ENCODE measurements at places on chromosomes 7 and 10. TPM values are rescaled to one million over a fixed set of nuclear protein-coding genes. Genes with fewer than 3 reads are reported as not detected.

DNA sequence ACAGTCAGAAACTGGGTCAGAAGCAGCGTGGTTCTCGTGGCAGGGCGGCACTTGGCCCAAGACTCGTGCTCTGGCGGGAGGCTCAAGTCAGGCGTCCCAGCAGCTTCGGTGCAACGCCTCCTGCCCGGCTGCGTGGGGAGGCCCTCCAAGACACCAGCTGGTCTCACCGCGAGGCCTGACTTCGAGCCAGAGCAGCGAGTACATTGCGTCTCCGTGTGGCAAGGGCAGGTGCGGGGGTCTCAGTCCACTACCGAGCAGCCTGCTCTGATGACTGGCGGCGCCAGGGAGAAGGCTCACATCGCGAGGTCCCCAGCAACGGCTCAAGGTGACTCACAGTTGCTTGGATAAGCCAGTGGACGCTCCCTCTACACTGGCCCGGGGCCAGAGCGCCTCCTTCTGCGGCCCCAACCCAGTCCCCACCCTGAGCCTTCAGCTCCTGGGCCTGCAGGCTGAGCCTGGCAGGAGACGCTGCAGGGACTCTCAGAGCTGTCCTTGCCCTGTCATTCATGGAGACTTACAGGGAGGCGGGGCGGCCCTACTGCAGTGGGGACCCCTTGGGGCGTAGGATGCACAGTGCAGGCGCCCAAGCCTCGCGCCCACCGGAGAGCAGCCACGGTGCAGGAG, 41.9 kb upstream of the PRKAR1B start:
- no peak for DNase-seq

GRCh38 chr7:110257673-110258072, 833.3 kb upstream of the LRRN3 start:
- DNase-seq = no peak

GRCh38 chr7:25297278-25297677, 69.0 kb upstream of the NPVF start:
- no peak for DNase-seq

DNA sequence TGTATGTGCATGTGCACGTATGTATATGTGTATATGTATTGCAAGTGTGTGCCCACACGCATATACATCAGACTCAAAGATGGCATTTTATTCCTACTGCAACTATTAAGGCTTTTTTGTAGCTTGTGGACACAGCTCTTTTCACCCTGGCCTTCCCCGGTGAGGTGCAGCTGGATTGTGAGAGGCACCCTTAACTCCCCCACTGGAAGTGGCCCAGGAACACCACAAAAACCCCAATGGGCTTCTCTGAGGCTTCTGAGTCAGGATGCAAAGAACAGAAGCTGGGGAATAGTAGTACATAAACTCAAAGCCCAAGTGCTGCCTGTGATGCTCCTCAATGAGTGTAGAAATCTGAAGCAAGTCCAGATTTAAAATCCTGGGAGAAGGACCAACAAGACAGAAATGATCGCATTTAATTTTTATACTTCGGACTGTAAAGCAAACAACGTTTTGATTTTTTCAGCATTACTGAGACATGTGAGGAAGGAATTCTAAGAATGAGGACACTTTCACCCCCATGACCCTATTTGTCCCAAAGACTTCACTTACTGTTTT, 369.2 kb upstream of the MGMT start:
- no peak for DNase-seq

- DNase-seq = no peak
Observed at GRCh38 chr10:47079204-47079580, 168.0 kb downstream of the PTPN20 start.

DNA sequence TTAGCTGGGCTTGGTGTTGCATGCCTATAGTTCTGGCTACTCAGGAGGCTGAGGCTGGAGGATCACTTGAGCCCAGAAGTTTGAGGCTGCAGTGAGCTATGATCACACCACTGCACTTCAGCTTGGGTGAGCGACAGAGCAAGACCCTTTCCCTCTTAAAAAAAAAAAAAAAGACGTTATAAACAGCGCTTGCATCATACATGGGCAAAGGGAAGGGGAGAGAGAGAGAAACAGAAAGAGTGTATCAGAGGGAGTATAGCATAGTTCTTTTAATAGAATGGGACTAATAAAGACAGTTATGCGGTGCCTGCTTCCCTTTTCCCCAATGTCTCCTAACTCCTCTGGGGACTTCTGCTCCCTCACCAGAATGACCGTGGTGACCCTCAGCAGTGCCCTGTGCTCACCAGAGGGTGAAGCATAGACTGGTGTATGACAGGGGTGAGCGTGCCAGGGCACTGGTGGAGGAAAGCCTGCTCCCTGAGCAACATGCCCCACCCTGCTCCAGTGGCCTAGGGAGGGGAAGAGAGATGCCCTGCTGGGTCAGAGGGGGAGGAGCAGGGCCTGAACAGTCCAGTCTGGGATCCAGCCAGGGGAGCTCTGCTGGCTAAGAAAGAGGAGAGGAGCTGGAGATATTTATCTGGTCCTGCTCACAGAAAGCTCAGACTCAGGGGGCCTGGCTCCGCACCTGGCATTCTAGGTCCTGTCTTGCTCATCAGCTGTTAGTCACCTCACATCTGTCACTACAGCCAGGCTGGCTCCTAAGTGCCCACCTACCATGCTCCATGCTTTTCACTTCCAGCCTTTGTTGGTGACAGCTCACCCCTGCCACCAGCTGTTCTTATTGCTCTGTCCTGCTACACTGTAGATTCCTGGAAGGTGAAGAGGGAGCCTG, 2.2 kb downstream of the PDZD7 start:
- no peak for DNase-seq

The STOX1 gene
- total RNA-seq = 11.7 TPM

The DHTKD1 gene
- total RNA-seq = 25.1 TPM

The URGCP gene
- 66.4 TPM for total RNA-seq

DNA sequence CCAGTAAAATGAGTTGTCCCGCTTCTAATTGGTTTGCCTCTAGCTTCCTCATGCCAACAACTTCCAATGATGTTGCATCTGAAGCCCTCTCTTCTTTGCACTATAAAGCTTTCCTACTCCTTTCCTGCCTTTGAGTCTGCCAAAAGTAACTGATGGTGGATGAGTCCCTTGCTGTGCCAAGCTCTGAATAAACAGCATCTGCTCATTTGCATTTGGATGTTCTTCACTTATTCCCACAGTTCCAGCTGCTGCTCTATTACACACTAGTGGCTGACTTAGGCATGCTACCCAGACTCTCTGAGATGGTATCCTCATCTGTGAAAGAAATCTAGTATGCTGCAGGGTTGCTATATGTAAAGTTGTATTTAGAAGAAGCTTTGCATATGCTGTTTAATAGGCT, 24.9 kb downstream of the SFR1 start:
- DNase-seq = no peak

The NAT16 gene
- total RNA-seq = not detected

The ELN gene
- 20.3 TPM for total RNA-seq

DNA sequence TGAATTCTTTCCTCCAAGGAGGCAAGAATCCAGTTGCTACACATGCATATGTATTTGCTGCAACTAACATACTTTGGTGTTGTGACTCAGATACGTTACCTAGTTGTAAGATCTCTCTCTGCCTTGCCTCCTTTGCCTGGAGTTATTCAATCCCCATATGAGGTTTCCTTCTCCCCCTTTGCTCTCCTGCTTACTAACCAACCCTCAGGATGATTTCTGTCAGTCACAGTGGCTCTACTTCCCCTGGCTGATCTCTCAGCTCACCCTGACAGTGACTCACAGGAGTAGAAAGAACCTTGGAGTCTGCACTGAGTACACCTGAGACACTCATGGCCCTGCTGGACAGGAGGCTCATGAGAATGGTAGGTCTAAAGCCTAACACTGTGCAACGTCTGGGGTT, 92.0 kb downstream of the TMEM106B start:
- DNase-seq = no peak

The NDUFA5 gene
- total RNA-seq = 194 TPM

The FAM185A gene
- 15.1 TPM for total RNA-seq
